ENCODE measurements at places on chromosomes 7 and 10. TPM values are rescaled to one million over a fixed set of nuclear protein-coding genes. Genes with fewer than 3 reads are reported as not detected.

GRID2IP gene
- total RNA-seq: not detected

PILRA gene
- not detected for total RNA-seq

MYOF gene
- 256 TPM for total RNA-seq

MRLN gene
- not detected for total RNA-seq

FASTK gene
- total RNA-seq: 84.6 TPM

RBP3 gene
- not detected for total RNA-seq

KNDC1 gene
- 0.13 TPM for total RNA-seq

GNG11 gene
- 196 TPM for total RNA-seq

CNPY1 gene
- total RNA-seq: not detected

DNAJC12 gene
- 0.39 TPM for total RNA-seq

EXOC4 gene
- 34.1 TPM for total RNA-seq

LEP gene
- not detected for total RNA-seq

ANKRD61 gene
- 0.40 TPM for total RNA-seq

TRPV6 gene
- total RNA-seq: not detected

CCNJ gene
- 8.6 TPM for total RNA-seq

PRTFDC1 gene
- 9.4 TPM for total RNA-seq

MEOX2 gene
- total RNA-seq: 34.8 TPM

CCDC172 gene
- not detected for total RNA-seq

DIP2C gene
- 6.2 TPM for total RNA-seq

PLXDC2 gene
- total RNA-seq: 1.1 TPM

FXYD4 gene
- total RNA-seq: not detected

AKR1C1 gene
- 0.30 TPM for total RNA-seq

STRIP2 gene
- 8.2 TPM for total RNA-seq

MCM10 gene
- total RNA-seq: 12.2 TPM

TEX36 gene
- not detected for total RNA-seq

MCU gene
- total RNA-seq: 25.1 TPM

PNLIP gene
- not detected for total RNA-seq

SAMD9L gene
- 40.4 TPM for total RNA-seq

LRRD1 gene
- not detected for total RNA-seq

FFAR4 gene
- not detected for total RNA-seq

CUBN gene
- total RNA-seq: 6.8 TPM

RPEL1 gene
- not detected for total RNA-seq

MYO1G gene
- total RNA-seq: 0.25 TPM

SPDYE1 gene
- not detected for total RNA-seq

CHCHD2 gene
- total RNA-seq: 593 TPM

All from mammary microvascular endothelial cell (primary cell).